NCI-H774 (cell line): ENCODE measurements at places on chromosomes 3 and 15.

GRCh38 chr15:52290800-52291199 lies 4.8 kb downstream of the MYO5C start:
- no peak for DNase-seq

DNA sequence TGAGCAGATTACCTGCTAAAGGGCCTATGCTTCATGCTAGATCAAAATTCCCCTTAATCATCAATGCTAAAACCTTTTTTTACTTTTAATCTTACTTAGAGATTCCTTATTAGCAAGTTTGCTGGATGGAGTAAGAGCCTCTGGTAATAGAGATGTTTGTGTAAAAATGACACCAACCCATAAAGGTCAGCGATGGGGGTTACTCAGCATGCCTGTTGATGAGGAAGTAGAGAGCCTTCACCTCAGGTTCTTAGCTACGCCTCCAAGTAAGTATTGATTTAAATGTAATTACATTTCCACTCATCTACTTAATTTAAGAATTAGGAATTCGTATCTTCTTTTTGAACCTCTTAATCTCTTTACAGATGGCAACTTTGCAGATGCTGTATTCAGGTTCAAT lies 38.8 kb downstream of the DNAJC13 start:
- no peak for DNase-seq

DNA sequence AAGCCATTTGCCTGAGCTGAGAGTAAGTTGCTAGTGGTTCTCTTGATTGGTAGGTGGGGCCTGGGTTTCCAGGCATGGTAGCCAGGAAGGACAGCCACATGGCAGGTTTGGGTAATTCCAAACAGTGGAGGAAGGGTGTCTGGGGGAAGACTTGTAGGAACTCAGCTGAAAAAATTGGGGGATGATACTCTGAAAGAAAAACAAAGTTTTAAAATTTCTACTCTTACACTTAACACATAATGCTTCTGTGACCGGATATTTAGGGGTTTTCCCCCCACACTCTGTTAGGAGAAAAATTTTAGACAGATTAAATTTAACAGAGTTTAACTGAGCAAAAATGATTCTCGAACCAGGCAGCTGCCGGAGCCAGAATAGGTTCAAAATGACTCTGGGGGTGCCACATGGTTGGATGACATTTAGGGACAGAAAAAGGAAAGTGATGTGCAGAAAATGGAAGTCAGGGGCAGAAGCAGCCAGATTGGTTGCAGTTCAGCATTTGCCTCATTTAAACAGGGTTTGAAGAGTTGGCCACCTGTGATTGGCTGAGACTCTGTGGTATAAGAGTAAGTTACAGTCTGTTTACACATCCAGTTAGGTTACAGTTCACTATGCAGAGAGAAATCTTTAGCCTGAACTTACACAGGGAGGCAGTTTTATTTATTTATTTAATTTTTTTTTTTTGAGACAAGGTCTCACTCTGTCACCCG lies 8.1 kb downstream of the B2M start:
- DNase-seq = no peak

- DNase-seq = no peak
Observed at GRCh38 chr3:158792709-158793108, 9.1 kb upstream of the MFSD1 start.

- DNase-seq = no peak
Observed at GRCh38 chr3:126107203-126107939, 23.4 kb upstream of the SLC41A3 start.

DNA sequence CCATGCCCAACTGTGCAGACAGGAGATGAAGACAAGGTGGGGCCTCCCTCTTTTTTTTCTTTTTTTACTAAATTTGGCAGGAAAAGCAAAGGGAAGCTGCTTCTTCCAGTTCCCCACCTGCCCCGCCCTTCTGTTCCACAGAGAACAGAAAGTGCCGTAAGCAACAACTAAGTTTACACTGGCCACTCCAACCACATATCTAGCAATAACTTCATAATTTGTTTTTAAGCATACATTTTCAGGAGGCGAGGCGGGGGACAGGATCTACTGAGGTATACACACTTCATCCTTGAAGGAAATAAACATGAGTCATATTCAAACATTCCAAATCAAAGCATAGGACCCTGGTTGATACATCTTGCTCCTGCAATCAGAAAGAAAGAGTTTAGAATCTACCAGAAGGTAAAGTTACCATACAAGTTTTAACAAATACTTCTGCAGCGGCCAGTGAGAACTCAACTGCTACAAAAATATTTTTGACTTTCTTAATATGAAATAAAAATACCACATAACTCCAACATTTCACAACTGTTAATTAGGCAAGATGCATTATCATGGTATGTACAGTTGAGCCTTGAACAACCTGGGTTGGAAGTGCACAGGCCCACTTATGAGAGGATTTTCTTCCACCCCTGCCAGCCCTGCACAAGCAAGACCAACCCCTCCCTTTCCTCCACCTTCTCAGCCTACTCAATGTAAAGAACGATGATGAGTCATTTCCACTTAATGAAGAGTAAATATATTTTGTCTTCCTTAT lies 50.7 kb downstream of the FOXP1 start:
- no peak for DNase-seq

GRCh38 chr15:63082366-63082765 lies 39.3 kb upstream of the LACTB start:
- DNase-seq = no peak

GRCh38 chr15:90742087-90742486 lies 24.9 kb downstream of the BLM start:
- no peak for DNase-seq

DNA sequence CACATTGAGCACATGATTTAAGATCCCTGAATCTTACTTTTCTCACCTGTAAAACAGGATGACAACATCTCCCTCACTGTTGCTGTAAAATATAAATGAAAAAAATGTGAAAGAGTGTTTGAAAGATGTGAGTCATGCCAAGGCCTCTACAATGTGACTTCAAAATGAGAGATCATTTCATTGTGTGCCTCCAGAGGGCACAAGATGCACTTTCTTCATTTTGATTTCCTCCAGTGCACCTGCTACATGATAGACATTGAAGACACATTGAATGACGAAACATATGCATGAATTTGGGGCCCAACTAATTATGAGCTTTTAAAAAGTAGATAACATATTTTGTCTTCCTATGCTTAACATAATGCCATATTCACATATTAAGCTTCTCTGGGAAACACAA lies 170.3 kb downstream of the MOBP start:
- no peak for DNase-seq

DNA sequence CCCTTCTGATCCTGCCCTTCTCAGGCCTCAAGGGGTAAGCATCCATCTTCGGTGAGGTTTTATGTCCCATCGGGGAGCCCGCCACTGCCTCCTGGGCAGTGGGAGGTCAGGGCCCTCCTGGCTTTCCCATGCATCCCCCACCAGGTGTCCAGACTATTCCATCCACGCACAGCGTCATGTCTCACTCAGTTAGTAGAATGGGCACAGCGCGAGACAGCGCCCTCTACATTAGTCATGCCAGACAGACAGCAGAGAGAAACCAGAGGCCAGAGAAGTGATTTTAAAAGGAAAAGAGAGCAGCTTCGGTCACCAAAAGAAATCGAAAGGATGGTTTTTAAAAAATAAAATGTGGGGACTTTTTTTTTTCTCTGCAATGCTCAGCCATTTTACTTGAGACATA lies 49.8 kb downstream of the ZDHHC3 start:
- no peak for DNase-seq

GRCh38 chr3:11668243-11669235 lies 24.8 kb upstream of the VGLL4 start:
- DNase-seq = no peak
